ENCODE measurements at places on chromosomes 7 and 10.
A peak's percentile ranks its signal among the peaks of the same experiment; 100 is the strongest.

DNA sequence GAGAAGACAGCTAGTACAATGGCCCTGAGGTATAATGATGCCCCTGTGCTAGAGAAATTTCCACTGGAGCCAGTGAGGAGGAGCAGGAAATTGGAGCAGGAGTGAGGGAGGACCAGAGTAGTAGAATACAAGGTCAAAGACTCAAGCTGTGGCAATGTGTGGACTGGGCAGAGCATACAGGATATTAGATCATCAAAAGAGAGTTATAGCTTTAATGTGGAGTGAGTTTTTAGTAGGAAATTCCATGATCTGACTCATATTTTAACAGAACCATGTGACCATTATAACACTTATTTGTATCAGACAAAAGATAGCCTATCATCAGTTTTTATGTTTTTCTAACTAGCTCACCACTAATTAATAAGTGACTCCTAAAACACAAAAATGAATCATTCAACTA is 154.1 kb downstream of the DGKB start:
- DNase-seq = no peak

DNA sequence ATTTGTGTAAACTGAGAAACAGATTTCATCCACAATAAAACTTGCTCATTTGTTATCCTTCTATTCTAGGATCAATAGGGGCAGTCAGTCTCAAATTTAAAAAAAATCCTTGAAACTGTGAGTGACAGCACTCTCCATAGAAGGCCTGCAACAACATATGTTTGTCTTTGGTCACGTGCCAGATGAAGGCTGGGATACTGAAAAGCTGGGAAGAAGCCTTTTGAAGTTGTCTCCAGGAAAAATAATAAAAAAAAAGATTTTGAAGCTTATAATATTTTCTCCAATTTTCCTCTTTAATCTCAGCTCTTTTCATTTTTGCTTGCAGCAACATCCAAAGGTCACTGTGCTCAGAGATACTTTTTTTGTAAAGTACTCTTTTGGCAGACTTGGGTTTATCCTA is 128.6 kb upstream of the SLC26A5 start:
- DNase-seq = no peak

- no peak for DNase-seq
These were observed 46.1 kb upstream of the APBB1IP start for GRCh38 chr10:26391701-26392695.

DNA sequence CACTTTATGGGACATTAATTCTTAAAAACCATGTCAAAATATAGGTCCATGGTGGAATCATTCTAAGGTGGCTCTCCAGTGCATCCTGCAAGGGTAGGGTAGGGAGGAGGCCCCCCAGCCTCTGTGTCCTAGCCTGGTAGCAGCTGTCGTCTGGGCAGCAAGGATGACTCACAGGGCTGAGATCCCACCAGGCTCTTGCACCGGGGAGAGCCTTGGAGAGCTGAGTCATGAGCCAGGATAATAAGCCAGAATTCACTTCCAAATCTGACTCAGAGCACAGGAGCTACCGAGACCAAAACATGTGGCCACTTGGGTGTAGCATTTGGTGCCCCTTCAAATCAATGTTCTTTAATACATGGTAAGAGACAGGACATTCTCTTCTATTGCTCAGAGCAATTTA is 298.5 kb downstream of the NEBL start:
- DNase-seq = no peak

GRCh38 chr10:48542471-48543181 is 62.2 kb downstream of the ARHGAP22 start:
- DNase-seq = no peak

DNA sequence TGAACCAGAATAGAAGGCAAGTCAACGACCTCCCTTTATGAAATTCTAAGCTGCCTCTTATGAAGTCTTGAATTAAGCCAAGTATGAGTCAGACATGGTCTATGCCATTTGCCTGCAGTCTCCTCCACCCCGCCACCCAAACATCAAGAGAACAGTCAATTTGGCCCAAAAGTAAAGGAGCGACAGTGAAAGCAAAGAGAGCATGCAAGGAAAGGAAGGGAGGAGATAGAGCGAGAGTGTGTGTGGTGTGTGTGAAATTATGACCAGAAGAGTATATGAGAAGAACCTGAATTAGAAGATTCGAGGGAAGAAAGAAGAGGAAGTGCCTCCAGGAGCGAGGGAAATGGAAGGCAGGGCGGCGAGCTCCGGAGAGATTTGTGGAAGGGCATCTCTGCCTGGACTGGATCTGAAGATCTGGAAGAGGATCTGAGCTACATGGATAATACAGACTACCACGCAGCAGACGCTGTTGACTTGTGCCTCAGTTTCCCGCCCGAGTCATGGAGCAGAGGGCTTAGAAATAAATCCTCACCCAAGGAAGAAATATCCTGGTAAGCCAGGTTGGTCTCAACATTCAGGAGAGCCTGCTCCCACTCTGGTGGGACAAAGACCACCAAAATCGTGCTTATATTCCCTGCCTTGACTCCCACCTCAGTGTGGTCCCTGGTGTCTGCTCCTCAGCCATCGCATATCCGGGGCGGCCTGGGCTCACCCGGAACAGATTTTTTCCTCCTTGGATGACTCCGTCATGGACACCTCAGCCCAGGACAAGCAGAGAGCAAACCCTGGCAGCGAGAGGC is 459 bp downstream of the ZDHHC6 start:
- DNase-seq = peak; percentile 4

- DNase-seq = no peak
These were observed 303.7 kb downstream of the EXOC4 start for GRCh38 chr7:133556553-133556952.

DNA sequence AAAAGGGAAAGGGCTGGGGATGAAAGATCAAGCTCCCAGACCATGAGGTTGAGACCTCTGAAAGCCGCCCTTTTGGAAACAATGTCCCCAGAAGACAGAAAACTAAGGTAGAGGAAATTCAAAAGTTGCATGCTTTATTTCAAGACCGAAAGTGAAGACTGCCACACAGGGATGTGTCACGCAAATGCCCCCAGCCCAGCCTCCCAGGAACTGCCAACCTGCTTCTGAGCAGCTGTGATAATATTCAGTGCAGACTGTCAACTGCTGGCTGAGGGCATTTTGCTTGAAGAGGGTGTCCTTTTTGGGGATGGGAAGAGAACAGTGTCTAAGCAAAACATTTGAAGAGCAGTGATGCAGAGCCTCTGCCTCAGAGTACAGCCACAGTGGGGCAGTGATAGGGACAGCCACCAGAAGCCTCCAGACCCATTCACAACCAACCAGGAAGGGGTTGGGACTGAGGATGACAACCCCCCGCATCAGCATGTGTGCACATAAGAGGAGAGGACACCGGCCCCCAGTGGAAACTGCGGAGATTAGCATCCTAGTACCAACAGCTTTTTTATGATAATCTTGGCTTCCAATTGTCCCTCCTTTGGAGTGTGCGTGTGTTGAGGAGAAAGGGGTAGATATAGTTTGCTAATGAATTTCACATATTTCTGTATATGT is 34.7 kb upstream of the NFE2L3 start:
- DNase-seq = no peak

- no peak for DNase-seq
These were observed 8.7 kb upstream of the SAMD9L start for GRCh38 chr7:93156884-93157283.

- no peak for DNase-seq
These were observed 92.2 kb downstream of the SPDYE5 start for GRCh38 chr7:75584354-75584753.

DNA sequence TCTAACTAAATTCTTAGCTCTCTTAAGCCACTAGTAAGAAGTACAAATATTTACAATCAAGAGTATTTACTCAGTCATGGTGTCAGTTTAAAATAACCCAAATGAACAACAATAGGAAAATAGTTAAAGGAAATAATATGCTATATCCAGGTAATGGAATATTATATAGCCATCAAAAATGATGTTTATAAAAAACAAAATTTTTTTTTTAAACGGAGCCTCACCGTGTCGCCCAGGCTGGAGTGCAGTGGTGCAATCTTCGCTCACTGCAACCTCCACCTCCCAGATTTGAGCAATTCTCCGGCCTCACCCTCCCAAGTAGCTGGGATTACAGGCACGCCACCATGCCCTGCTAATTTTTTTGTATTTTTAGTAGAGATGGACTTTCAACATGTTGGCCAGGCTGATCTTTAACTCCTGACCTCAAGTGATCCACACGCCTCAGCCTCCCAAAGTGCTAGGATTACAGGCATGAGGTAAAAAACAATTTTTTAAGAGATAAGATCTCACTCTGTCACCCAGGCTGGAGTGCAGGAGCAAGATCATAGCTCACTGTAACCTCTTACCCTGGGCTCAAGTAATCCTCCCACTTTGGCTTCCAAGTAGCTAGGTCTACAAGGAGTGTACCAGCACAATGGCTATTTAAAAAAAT is 132.5 kb downstream of the NOC3L start:
- no peak for DNase-seq

- DNase-seq = no peak
These were observed 465.5 kb downstream of the PHTF2 start for GRCh38 chr7:78264105-78264504.

- DNase-seq = no peak
These were observed 19.6 kb downstream of the PLCE1 start for GRCh38 chr10:94013331-94013760.

DNA sequence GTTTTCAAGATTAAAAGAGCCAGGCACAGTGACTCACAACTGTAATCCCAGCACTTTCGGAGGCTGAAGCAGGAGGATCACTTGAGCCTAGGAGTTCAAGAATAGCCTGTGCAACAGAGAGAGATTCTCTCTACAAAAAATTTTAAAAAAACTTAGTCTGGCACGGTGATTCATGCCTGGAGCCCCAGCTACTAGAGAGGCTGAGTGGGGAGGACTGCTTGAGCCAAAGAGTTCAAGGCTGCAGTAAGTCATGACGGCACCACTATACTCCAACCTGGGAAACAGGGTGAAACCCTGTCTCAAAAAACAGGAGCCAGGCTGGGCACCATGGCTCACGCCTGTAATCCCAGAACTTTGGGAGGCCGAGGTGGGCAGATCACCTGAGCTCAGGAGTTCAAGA is 86.6 kb upstream of the KCTD7 start:
- no peak for DNase-seq

DNA sequence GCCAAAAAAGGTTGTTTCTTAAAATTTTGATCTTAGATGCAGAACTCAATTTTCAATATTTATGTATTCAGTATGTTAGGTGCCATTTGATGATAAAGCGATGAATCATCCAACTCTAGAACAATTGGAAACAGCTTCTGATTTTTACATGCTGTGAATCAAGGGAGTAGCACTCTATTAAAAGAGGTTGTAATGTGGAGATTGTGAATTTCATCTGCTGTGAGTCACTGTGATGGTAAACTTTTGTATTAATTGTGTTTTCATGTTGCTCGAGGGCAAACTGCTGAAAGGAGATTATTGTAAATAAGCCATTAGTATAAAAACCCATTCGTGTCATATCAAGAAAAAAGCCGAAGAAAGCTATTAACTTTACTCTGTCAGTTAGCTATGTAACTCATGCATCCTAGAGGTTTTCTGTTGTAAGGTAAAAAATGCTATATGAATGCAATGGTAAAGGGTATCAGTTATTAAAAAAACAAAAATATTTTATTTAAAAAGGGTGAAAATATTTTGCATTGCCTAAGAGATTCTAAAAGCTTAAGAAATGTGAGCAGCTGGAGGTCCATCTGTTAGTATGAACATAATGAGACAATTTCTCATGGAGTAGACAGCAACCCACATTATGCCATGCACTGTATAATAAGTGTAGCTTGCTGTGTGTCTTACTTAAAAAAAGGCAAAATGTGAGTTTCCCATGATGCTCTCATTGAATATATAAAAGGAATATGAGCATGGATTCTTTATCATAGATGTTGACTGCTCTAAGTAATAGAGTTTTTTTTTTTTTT is 511.0 kb upstream of the PCDH15 start:
- DNase-seq = no peak

- DNase-seq = no peak
These were observed 29.1 kb downstream of the SPOCK2 start for GRCh38 chr10:72058989-72059842.

- DNase-seq = no peak
These were observed 273.3 kb downstream of the FZD1 start for GRCh38 chr7:91537260-91538152.

GRCh38 chr10:27618036-27618615 is 114.0 kb downstream of the RAB18 start:
- no peak for DNase-seq

DNA sequence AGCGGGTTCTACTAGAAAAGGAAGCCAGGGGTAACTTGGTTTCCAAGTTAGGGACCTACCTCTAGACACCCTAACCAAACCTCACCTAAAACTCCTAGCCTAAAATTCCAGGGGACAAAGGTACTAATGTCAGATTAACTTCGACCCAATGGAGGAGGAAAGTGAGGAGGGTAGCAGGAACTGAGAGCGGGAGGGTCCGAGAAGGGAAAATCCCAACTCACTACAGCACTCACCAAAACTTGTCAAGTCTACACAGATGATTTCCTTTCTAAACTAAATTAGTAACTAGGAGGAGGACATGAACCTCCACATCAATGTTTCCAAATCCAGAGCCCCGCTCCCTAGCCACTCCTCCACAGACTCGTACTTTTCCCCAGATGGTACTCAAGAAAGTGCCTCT is 22.6 kb downstream of the CHCHD3 start:
- DNase-seq = no peak

- peak; percentile 19 for DNase-seq
These were observed 72.6 kb upstream of the NFKB2 start for GRCh38 chr10:102322914-102323313.

- no peak for DNase-seq
These were observed 37.9 kb downstream of the GRK5 start for GRCh38 chr10:119245272-119245671.

- no peak for DNase-seq
These were observed 51.6 kb upstream of the ARL4A start for GRCh38 chr7:12635830-12636229.

- no peak for DNase-seq
These were observed 51.9 kb downstream of the SLC29A4 start for GRCh38 chr7:5334671-5335070.

GRCh38 chr10:74875966-74876365 is 49.6 kb downstream of the KAT6B start:
- DNase-seq = no peak

DNA sequence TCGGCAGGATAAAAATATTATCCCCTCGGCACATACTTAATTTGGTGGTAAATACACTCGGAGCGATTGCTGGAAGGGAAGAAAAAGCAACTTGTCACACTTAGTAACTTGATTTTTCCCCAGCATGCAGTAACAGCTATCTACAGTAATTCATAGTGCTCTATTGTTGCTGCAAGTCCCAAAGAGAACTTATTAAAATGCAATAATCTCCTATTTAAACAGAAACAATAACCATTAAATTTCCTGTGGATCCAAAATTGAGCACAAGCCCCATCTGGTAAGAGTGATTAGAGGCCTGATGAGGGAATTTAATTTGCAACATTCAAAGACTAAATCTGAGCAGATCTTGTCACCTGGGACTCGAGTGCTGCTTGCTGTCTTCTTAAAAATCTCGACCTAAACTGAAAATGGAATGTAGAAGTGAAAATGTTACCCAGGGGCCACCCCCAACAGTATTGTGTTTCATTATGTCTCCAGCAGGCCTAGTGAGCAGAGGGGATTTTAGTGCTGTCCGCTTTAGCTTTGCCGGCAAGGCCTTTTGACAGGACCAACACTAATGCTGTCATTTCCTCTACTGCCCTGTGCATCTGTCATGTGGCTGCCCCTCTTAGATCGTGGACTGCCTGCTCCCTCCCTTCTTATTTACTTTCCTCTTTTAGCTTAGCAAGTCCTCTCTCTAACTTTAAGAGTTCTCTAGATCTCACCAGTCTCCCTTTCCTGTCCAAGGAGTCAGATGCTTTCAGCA is 639.7 kb downstream of the AUTS2 start:
- DNase-seq = no peak

All from naive thymus-derived CD8-positive, alpha-beta T cell (primary cell).